ENCODE measurements at places on chromosomes 2 and 18.

GRCh38 chr2:159175182-159175581 is 111.3 kb downstream of the WDSUB1 start:
- no peak for DNase-seq

GRCh38 chr2:218734190-218734975 is 23.7 kb downstream of the TTLL4 start:
- no peak for DNase-seq

DNA sequence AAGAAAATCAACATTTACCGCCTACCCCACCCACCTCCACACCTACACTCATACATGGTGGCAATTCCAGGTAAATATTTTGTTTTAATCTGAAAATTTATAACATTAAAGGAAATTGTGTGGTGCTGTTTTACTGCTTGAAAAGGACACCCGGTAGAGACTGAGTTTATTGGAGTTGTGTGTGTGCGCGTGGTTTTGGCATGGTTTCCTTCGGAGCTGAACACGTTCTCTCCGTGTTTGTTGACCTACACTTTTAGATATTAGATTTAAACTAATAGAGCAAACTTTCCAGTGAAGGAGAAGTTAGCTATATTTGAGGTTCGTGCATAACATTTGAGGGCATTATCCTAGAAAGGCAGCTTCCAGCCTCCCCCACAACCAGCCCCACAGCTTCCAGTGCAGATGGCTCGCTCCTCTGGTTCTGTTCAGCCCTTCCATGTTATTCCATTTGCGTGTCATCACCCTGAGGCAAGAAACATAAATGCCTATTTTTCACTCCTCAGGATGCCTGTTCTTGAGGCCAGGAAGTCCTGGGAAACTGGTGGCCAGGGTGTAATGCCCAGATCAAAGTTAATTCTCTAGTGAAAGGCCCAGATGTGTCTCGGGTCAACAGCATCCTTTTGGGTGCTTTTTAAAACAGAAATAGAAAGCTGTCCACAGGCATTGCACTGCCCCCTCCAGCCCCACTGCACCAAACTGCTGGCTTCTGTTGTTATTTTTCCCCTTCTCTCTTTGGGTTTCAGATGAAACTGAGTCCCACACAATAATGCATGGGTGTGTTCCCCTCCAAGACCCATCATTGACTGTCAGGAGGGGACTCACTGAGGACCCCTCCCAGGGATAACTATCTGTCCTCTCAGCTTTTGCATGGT is 190.2 kb downstream of the SETBP1 start:
- DNase-seq = no peak

GRCh38 chr2:22995576-22995975 is 389.4 kb upstream of the KLHL29 start:
- no peak for DNase-seq

- DNase-seq = no peak
Measured at GRCh38 chr2:56169521-56169920, 14.3 kb upstream of the CCDC85A start.

DNA sequence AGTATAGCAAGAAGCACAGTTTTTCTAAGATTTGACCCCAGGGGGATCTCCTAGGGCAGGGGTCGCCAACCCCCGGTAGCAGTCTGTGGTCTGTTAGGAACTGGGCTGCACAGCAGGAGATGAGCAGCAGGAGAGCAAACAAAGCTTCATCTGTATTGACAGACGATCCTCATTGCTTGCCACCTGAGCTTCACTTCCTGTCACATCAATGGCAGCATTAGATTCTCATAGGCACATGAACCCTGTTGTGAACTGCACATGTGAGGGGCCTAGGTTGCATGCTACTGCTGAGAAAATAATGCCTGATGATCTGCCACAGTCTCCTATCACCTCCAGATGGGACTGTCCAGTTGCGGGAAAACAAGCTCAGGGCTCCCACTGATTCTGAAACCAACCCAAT is 136.2 kb downstream of the RGPD3 start:
- DNase-seq = no peak

GRCh38 chr2:95380731-95381130 is 21.8 kb upstream of the FAHD2A start:
- DNase-seq = no peak

DNA sequence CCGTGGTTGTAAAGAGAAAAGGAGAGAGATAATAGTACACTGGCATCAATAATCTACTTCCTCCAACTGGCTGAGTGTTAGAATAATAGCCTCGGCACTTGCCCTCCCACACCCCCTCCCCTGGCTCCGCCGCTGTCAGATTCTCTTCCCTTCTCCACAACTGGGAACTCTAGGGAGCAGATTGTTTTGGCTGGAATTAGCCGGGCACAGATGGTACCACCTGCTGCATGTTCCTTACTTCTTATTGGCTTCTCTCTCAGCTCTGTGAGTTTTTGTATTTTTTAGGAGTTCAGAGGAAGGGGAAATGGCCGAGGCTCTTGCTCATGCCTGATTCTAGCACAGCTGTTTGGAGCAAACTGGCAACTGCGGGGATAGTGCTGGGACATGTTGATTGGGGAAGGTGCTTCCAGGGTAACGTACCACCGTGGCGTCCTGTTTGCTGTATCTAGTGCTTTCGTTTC is 140.0 kb downstream of the ZEB2 start:
- no peak for DNase-seq

DNA sequence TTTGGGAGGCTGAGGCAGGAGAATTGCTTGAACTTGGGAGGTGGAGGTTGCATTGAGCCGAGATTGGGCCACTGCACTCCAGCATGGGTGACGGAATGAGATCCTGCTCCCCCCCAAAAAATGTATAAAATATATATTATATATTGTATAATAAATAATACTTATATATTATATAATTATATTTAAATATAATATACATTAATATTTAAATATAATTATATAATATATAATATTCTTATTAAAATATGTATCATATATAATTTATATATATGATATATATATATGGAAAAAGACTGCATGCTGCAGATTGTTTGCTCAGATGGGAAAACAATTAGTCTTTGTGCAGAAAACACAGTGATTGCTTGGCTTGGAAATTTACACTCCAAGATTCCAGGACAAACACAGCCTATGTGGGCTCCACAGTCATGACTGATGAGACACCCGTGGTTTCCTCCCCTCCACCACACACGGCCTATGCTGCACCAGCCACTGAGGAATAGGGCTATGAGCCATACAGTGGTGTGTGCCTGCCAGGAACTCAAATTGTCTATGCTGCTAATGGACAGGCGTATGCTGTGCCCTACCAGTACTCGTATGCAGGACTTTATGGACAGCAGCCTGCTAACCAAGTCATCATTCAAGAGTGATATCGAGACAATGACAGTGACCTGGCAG is 30.0 kb downstream of the PMAIP1 start:
- DNase-seq = no peak

GRCh38 chr2:14632133-14632936 is at the start of gene LRATD1:
Gene LRATD1, plus strand, starts transcription at chr2:14632717. Its CDS starts 1,263 bp downstream, at chr2:14633980.
- peak; percentile 95 for DNase-seq

DNA sequence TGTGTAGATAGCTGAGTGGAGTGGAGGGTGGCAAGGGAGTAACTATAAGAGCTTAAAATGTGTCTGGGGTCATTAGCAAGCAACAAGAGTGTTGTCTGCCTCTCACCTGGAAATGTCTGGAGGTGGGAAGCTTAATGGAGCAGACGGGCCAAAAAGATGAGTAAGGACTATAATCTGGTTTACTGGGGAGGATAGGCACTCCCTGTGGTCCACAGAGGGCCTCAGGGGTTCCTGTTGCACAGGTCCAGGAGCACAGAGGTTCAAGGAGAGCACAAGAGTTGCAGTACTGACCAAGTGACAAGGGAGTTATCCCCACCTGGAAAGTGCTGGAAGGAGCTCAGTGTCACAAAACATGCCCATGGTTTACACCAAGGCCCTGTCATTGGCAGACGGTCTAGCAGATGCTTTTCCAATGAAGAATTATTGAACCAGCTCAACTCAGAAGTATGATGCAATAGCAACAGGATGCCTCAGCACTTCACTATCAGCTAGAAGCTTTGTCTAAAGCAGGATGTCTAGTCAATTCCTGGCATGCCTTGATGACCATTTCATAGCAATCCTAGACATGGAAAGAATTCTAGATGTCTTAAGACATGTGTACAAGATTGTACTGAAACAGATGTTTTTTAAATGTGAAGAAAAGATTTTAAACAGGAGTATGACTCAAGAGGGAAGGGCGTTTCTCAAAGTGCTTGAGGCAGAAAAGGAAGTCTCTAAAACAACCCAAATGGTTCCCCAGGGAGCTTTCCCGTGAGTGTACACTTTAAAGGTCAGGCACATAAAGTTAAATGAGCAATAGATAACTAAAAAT is 62.9 kb upstream of the SERPINE2 start:
- no peak for DNase-seq

GRCh38 chr2:39510140-39510539 is 73.1 kb upstream of the MAP4K3 start:
- DNase-seq = no peak

- DNase-seq = peak; percentile 18
Measured at GRCh38 chr2:116142644-116143227, 1671.8 kb upstream of the DDX18 start.

- DNase-seq = peak; percentile 13
Measured at GRCh38 chr2:35410431-35411061, 945.0 kb upstream of the CRIM1 start.

DNA sequence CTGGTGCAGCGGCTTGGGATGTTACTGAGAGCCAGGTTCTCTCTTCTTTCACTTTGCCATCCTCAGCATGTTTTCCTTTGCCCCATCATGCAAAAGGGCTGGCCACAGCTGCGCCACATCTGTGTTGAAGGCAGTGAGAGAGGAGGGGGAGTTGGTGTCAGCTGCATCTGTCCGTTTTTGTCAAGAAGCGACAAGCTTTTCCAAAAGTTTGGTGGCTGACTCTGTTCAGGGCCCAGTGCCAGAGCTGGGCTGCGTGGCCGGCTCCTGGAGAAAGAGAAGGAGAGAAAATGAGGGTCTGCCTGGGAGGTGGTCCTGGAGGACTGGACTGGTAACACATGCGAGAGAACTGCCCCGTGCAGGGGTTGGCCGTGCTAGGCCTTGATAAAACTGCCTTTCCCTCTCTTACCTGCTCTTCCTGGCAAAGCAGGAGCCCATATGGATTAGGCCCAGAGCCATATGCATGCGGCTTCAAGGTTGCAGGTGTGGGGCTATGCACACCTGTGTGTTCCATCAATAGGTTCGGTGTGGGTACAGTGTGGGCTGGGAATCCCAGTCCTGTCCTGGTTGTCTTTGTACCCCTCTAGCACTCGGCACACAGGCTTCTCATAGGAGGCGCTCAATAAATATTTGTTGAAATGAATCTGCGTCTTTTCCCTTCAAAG is 9.0 kb downstream of the RNF144A start:
- DNase-seq = no peak

DNA sequence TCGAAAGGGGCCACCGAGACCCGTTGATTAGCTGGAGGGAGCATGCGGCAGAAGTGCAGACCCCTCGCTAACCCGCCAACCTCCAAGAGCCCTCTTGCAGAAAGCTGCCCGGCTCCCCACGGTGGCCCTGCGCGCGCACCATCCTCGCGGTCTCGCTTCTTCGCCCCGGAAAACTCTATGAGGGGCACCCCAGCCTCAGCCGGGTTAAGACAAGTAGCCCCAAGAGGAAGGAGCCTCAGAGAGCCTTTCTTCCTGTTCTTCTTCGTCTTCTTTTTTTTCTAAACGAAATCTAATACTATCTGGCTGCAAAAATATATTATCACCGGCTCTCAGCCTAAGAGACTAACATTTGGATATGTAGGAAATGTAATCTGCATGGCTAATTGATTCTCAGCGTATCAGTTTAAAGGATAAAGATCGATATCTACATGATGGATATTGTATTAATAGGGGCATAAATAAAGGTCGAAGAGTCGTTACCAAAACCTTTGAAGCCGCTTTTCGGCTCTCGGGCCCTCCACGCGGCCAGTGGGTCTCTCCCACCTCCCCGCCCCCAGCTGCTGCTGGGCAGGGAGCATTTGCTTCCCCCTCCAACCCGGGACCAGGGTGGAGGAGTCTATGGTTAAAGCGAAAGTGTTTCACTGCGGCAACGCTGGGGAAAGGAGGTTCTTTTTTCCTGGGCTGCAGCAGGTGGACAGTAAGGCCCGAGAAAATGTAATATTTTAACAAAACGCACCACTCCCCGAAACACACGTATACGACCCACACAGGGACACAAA is 6.1 kb upstream of the PAX3 start:
- DNase-seq = peak; percentile 77

- DNase-seq = no peak
Measured at GRCh38 chr2:135164431-135164830, 112.3 kb downstream of the RAB3GAP1 start.

DNA sequence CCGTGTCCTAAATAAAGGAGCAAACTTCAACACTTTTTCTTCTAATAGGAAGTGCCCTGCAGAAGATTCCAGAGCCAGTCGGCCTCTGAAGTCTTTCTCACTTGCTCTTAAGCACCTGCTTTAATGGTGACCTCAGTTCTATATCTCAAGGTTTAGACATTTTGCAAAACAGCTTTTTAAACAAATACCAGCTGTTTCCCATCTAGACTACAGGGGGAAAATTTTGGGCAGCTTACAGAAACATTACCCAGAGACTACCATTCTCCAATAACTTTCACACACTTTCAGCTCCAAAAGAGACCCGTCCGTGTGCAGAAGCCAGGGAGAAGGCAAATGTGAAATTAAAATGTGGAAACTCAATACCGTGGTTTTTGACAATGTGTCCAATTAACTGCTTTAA is 285.3 kb upstream of the CCDC68 start:
- DNase-seq = no peak

DNA sequence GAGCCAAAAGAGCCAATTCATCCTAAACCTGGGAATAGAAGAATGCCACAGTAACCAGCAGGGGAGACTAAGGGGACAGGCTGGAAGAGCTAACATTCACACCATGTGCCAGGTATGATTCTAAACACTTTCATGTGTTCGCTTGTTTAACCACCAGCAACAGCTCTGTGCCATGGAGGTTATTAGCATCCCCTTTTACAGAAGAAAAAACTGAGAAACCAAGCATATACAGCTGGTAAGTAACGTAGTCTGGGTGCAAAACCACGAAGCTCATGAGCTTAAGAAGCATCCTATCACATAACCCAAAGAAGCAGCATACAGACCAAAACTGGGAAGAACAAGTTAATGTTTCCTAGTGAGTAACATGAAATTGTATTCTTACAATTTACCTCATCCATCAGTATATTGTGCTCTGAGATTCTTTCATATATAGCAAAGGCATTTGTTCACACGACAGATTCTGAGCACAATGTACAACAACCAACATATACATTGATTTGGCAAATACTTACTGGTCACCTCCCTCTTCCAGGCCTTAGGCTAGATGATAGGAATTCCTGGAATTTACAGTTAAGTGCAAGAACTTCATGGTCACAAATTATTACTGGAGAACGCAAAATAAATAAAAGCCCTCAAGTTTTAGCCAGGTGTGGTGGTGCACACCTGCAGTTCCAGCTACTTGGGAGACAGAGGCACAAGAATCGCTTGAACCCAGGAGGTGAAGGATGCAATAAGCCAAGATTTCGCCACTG is 36.5 kb upstream of the HNRNPA3 start:
- DNase-seq = no peak

- no peak for DNase-seq
Measured at GRCh38 chr2:146721486-146721885, 1123.3 kb upstream of the ACVR2A start.

Data from H7 (cell line).